ENCODE measurements at places on chromosomes 13 and 19.
A peak's percentile ranks its signal among the peaks of the same experiment; 100 is the strongest.

DNA sequence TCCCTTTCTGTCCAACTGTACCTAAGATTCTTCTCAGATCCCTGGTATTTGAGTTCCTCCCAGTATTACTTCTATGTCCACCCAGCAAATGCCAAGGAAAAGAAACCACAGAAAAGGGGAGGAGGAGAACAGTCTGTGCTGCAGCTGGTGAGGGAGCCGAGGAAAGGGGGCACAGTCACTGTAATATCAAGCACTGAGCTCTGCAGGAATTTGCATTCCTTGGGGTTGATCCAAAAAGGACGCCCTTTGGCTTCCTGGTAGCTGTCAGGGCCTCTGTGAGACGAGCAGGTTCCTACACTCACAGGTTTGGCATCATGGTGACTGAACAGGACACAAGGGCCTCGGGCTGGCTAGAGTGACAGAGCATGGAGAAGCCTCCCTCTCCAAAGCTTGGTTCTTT, 273.4 kb downstream of the NHLRC3 start:
- no peak for DNase-seq

DNA sequence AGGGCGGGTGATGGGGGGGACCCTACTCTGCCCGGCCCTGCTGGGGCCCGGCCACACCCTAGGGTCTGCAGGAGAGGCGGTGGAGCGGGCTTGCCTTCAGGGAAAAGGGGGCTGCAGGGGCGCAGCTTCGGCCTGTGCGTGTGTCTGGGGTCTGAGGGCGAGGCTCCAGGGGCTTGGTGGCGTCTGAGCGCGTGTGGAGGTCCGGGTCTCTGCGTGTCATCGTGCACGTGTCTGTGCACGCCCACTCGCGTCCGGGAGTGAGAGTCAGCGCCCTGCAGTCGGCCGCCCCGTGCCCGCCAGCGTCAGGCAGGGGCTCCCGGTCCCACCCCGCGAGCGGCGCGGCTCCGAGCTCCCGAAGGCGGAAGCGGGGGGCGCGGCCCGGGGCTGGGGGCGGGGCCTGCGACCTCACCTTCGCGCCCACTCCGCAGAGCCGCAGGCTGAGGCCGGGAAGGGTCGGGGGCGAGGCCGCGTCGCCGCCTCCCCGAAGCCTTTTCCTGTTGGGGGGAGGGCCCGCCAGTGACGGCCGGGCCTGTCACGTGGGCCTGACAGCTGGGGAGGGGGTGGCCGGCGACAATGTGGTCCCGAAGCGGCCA, at the start of gene ARHGAP45:
ARHGAP45 (plus strand) TSS at position 420 of the 593 bp plus-strand sequence. CDS start 239 bp downstream, outside the sequence.
- peak; percentile 55 for DNase-seq

DNA sequence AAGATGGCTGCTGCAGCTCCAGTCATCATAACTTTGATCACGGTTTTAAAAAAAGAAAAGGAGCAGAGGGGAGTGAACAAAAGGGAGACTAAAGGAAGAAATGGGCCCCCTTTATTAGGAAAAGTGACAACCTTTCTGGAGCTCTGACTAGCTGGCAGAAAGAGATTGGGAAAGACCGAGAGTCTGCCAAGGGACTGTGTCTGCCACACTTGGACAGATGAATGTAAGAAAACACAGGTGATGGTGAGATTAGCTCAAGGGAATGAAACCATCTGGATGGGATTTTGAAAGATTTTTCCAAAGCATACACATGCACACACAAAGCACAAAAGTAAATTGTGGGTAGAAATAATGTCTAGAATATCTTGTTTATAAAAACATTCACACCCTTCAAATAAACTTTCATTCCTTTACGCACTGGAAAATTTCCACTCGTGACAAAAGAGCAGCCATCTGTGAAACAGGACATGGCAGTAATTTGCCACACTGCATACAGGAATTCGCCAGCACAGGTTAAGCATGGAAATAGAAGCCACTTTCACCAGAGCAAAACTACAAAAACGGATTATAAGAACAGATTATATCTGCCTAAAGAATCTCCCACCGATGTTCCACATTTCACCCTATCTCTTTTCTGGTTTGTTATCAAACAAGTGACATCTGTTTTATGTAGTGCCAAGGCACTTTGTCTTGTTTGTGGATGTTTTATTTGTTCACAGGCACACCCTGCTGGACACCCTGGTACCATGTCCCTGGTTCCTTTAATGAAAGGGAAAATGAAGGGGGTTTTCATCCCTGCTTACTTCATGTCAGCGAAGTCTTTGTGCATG, 819.5 kb downstream of the DIAPH3 start:
- DNase-seq, result no peak

- no peak for DNase-seq
Measured at GRCh38 chr13:109782823-109783431, 3.5 kb downstream of the IRS2 start.

- DNase-seq, result no peak
Measured at GRCh38 chr13:45249662-45250061, 48.8 kb upstream of the KCTD4 start.

DNA sequence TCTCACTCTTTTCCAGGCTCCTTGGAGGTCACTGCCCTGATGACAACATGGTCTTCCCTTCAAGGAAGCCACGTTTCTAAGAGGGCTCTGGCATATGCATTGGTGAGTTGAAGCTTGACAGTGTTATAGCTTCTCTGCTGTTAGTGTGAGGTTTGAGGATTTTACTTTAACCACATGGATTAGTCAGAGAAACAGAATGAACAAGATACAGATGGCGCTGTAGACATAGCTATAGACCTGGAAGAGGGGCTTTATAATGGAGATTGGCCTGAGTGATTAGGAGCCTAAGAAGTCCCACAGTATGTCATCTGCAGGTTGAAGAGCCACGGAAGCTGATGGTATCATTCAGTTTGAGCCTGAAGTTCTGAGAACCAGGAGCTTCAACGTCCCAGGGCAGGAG, 18.4 kb upstream of the URI1 start:
- DNase-seq, result no peak

DNA sequence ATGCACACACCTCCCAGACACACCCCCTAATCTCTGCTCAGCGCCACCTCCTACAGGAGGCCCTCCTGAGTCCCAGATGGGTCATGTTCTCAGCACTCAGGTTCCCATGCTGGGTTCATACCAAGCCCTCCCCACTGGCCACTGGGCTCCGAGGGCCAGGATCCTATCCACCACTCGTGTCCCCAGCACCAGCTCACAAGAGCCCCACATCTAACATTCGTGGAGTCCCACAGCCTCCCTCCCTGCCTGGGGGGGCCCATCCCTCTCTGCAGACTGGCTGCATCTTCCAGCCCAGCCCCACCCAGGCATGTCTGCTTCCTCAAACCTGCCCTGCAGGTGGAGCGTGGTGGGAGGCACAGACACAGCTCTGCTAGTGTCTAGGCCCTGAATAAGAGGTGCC, 227.4 kb downstream of the TUBA3C start:
- no peak for DNase-seq

- no peak for DNase-seq
Measured at GRCh38 chr19:49117677-49118564, 1.0 kb downstream of the C19orf73 start.

GRCh38 chr13:84951128-84951527, 848.1 kb downstream of the SLITRK6 start:
- no peak for DNase-seq

- DNase-seq, result no peak
Measured at GRCh38 chr13:74306496-74306895, 172.3 kb upstream of the KLF12 start.

GRCh38 chr13:92913840-92914239, 312.8 kb upstream of the GPC6 start:
- DNase-seq, result no peak

GRCh38 chr13:113155201-113155600, 3.2 kb upstream of the PROZ start:
- DNase-seq, result no peak

GRCh38 chr13:61094865-61095264, 320.8 kb downstream of the PCDH20 start:
- DNase-seq, result no peak

DNA sequence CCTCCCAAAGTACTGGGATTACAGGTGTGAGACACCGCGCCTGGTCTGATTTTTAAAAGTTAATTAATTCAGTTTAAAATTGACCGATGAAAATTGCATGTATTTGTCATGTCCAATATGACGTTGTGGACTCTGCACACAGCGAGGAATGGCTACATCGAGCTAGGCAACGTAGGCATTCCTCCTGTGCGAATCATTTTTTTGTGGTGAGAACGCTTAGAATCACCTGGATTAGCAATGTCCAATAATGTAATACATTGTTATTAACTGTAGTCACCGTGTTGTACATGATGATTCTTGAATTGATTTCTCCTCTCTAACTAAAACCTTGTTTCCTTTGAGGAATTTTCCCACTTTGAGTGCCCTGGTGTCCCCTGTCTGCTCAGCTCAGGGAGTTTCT, 3.4 kb downstream of the LAIR2 start:
- no peak for DNase-seq

DNA sequence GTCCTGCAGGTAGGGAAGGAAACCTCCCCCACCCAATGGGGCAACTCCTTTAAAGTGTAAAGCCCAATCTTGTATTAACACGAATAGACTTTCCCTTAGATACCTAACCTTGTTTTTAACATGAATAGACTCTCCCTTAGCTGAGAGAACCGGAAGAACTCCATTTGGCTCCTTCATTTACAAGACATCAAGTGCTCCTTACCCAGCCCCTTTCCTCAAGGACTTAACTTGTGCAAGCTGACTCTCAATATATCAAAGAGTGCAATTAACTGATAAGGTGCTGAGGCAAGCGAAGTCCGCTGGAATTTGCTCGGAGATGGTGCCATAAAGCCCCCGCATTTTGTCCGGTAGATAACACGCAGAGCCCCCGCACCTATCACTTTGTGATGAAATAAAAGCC, 9.9 kb upstream of the ZNF90 start:
- no peak for DNase-seq

DNA sequence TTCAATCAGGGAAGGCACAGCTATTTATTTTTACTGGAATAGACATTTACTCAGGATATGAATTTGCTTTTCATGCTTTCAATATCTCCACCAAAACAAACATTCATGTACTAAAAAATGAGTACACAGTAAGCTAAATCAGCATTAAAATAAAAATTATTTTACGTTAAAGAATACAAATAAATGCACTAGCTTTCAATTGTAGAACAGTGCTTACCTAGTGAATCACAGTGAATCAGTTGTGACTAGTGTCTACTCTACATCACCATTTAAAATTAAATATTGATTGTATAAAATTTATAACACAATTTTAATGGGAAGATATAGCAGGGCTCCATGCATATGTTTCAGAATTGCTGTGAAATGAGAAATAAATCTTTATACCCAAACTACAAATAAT, 929.6 kb upstream of the ATXN8OS start:
- no peak for DNase-seq

GRCh38 chr19:8334458-8335342, 8.4 kb downstream of the KANK3 start:
- no peak for DNase-seq

DNA sequence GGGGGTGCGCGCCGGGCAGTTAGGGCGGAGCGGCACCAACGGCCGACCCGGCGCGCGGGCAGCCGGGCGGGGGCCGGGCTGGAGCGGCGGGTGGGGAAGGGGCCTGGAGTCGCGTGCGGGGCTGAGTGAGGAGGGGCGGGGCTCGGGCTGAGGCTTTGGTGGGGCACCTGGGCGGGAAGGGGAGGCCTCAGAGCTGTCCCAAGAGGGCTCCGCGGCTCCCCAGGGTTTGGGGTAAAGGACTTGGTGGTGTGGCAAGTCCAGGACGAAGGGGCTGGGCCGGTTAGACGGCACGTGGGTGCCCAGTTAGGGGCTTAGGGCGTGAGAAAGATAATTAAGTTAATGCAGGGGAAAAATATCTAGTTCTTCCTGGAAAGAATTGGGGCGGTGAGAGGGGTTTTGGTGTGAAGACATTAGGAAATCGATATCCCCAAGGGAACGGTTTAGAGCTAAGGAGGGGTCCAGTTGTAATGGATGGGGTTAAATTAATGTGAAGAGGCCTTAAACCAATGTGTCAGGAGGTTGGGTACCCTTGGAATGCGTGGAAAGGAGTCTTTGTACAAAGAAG, 496 bp downstream of the ZNF574 start:
- DNase-seq, result peak; percentile 10

GRCh38 chr19:6287269-6287885, 7.6 kb upstream of the MLLT1 start:
- no peak for DNase-seq

- no peak for DNase-seq
Measured at GRCh38 chr13:28734906-28735305, 16.1 kb upstream of the SLC46A3 start.

GRCh38 chr13:25771641-25772478, 280.0 kb downstream of the SHISA2 start:
- no peak for DNase-seq

DNA sequence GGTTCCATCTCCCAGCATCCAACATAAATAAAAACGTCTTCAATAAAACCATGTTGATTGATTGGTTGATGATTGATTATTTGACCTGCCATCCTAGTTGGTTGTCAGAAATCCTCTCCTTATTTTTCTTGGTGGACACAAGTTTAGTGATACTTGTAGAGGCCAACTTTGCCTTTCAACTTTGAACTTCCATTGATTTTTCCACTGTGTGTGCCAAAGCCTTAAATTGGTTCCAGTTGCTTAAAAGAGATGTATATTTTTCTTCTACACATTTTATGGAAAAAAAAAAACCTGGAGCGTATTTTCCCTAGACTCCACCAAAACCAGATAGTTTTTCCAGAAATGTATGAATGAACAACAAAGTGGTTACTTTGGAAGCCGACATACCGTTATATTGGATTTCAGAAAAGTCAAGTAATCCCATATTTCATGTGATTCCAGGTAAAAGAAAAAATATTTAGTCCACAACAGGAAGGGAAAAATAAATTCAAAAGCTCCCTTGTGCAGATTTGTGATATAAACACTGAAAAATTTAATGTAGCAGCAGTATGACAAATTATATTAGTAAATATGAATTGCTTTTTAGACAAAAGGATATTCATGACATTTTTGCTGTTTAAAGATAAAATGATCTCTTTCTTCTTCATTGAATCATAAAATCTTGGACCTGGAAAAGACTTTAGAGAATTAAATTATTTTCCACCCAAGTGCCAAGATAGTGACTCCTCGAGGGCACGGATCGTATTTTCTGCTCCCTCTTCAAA, 85.2 kb downstream of the MBNL2 start:
- no peak for DNase-seq

DNA sequence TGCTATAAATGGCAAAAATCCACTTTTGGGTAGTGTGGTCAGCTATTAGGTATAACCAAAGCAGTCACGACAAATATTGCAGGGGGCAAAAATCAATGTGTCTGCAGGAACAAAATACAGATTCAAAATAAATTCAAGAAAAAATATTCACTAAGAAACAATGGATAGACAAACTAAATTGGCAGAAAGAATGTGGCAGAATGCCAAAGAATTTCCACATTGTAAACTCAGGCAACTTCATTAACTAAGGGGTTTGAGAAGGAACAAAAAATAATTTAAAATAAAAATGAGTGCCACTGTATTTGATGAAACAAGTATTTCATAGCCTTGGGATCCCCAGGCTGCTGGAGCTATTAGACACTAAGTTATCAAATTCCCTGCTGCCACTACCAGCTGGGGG, 193.1 kb downstream of the VWA8 start:
- DNase-seq, result no peak

- no peak for DNase-seq
Measured at GRCh38 chr19:51501594-51502263, at the start of gene SIGLEC12. TSS of gene SIGLEC12 (minus strand) at chr19:51501800. CDS start at chr19:51501733, 67 bp downstream.

GRCh38 chr19:7533281-7533885, 2.1 kb upstream of the PNPLA6 start:
- DNase-seq, result no peak
